ENCODE measurements at places on chromosomes 11 and 22. TPM values are rescaled to one million over a fixed set of nuclear protein-coding genes. Genes with fewer than 3 reads are reported as not detected.

Gene RIC3
- under 0.01 TPM for total RNA-seq

Gene ST14
- 0.07 TPM for total RNA-seq

Gene SCGB1D2
- total RNA-seq, result not detected

Gene WBP2NL
- 0.20 TPM for total RNA-seq

Gene FOLR1
- total RNA-seq, result not detected

Gene MMP8
- not detected for total RNA-seq

Gene PKNOX2
- total RNA-seq, result not detected

Gene NPAS4
- not detected for total RNA-seq

Gene SPI1
- not detected for total RNA-seq

Gene SLC22A6
- total RNA-seq, result not detected

Gene CHKA
- total RNA-seq, result 10.8 TPM

Gene FGF3
- total RNA-seq, result not detected

Gene OR56A1
- not detected for total RNA-seq

Gene CARD18
- total RNA-seq, result not detected

Gene SYCE3
- total RNA-seq, result not detected

Gene KRTAP5-8
- not detected for total RNA-seq

Gene VSIG10L2
- total RNA-seq, result not detected

Gene CFAP300
- not detected for total RNA-seq

Gene MMP3
- not detected for total RNA-seq

Gene PAMR1
- total RNA-seq, result not detected

Gene RGL4
- total RNA-seq, result not detected

Gene SCARF2
- 9.1 TPM for total RNA-seq

Gene NUP98
- 165 TPM for total RNA-seq

Gene ZNF280A
- total RNA-seq, result not detected

Gene OTOG
- not detected for total RNA-seq

Gene OR2AG1
- total RNA-seq, result under 0.01 TPM

Gene SAA1
- total RNA-seq, result not detected

Gene ASCL2
- not detected for total RNA-seq

Gene OR2D2
- total RNA-seq, result 0.18 TPM

Gene TIMP3
- 0.07 TPM for total RNA-seq

Gene TMEM134
- 15.7 TPM for total RNA-seq

Gene PDGFB
- 69.0 TPM for total RNA-seq

Gene KRTAP5-9
- not detected for total RNA-seq

Gene PNPLA3
- 2.8 TPM for total RNA-seq

Gene LIN7C
- 43.3 TPM for total RNA-seq

Gene SPTBN2
- 34.0 TPM for total RNA-seq

Gene NCAM1
- 0.32 TPM for total RNA-seq

Data from pulmonary artery endothelial cell (primary cell).